ENCODE measurements at places on chromosomes 3 and 15.
A peak's percentile ranks its signal among the peaks of the same experiment; 100 is the strongest.

GRCh38 chr3:149340310-149340933 is 7.0 kb upstream of the TM4SF18 start:
- DNase-seq: no peak

DNA sequence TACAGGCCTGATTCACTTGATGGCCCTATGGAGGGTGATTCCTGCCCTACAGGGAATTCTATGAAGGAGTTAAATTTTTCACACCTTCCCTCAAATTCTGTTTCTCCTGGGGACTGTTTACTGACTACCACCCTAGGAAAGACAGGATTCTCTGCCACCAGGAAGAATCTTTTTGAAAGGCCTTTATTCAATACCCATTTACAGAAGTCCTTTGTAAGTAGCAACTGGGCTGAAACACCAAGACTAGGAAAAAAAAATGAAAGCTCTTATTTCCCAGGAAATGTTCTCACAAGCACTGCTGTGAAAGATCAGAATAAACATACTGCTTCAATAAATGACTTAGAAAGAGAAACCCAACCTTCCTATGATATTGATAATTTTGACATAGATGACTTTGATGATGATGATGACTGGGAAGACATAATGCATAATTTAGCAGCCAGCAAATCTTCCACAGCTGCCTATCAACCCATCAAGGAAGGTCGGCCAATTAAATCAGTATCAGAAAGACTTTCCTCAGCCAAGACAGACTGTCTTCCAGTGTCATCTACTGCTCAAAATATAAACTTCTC is 43.6 kb downstream of the BLM start:
- DNase-seq: no peak

GRCh38 chr3:52440671-52441070 is 4.2 kb downstream of the SEMA3G start:
- no peak for DNase-seq

GRCh38 chr3:117141812-117142211 is 432.2 kb downstream of the TUSC7 start:
- no peak for DNase-seq

- no peak for DNase-seq
Measured at GRCh38 chr3:187963003-187963676, 190.8 kb upstream of the LPP start.

DNA sequence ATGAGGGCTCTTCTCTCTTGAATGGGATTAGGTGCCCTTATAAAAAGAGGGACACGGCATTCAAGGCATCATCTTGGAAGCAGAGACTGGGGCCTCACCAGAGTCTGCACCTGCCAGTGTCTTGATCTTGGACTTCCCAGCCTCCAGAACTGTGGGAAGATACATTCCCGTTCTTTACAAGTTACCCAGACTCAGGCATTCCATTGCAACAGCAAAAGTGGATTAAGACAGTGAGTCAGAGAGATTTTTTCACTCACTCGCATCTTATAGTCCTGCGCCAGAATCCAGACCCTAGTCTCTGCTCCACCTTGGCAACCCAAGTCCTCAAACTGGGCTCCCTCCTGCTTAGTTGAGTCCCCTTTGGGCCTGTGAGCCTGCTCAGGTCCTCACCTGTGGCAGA is 2.7 kb downstream of the LCTL start:
- DNase-seq: no peak

DNA sequence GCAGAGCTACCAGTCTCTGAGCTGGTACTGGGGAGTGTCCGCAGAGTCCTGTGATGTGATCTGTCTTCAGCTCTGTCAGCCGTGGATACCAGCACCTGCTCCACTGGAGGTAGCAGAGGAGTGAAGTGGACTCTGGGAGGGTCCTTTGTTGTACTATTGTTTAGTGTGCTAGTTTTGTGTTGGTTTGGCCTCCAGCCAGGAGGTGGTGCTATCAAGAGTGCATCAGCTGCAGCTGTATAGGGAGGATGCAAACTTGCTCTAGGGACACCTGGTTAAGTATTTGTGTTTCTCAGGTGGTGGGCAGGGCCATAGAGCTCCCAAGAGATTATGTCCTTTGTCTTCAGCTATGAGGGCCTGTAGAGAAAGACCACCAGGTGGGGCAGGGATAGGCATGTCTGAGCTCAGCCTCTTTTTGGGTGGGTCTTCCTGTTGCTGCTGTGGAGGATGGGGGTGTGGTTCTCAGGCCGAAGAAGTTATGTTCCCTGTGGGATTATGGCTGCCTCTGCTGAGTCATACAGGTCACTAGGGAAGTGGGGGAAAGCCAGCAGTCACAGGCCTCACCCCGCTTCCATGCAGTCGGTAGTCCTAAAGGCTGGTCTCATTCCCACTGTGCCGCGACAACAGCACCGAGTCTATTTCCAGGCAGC is 443.2 kb upstream of the TBL1XR1 start:
- DNase-seq: no peak

DNA sequence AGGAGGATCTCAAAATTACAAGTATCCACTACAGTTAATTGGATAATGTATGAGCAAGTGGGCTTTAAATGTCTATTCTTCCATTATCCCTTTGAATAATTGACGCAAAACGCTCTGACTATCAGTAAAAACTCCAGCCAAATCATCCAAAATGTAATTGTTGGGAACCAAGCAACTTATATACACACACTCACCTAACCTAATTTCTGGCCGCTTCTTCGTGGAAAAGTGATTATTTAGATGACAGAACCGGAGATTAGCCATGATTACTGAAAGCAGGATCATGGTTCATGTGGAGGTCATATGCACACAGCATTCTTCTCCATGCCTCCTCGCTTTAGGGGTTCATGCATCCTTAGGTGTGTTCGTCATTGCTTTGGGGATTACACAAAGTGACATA is 992.4 kb downstream of the NAALADL2 start:
- DNase-seq: no peak

GRCh38 chr3:107910713-107911259 is 180.0 kb downstream of the CD47 start:
- peak; percentile 24 for DNase-seq

GRCh38 chr3:150737874-150738679 is 24.9 kb downstream of the SIAH2 start:
- DNase-seq: peak; percentile 45

- DNase-seq: peak; percentile 79
Measured at GRCh38 chr3:20039765-20040547, at the start of gene KAT2B. Gene KAT2B, plus strand, starts transcription at chr3:20040446. Its CDS starts 32 bp downstream, at chr3:20040478.

DNA sequence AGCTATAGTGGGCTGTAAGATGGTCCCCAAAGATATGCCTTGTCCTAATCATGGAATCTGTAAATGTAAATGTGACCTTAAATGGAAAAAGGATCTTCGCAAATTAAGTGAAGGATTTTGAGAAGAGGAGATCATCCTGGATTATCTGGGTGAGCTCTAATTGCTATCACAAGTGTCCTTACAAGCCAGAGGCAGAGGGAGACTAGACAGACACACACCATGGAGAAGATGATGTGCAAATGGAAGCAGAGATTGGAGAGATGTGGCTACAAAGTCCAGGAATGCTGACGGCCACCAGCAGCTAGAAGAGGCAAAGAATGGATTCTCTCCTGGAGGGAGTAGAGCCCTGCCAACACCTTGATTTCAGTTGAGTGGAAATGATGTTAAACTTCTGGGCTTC is 102.3 kb upstream of the PROK2 start:
- DNase-seq: no peak

DNA sequence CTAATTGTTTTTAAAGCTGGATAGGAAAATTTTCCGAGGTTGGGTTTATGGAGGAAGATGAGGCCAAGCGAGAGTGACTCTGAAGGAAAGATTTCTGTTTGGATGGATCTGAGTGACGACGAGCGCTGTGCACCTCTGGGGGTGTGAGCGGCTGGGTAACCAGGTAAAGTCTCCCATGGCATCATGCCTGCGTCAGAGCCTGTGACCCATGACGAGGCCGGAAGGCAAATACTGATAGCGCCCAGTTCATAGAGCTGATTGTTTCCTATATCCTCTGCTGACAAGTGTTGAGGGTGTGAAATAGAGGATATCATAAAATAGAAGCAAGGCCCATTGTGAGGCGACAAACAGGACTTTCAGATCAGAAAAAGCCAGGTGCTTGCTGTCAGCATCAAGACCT is 33.7 kb upstream of the MAGEF1 start:
- no peak for DNase-seq

GRCh38 chr3:197305854-197306253 is 7.4 kb upstream of the DLG1 start:
- DNase-seq: no peak

Measured in activated T-cell treated with anti-CD3 and anti-CD28 coated beads for 24 hours (primary cell).